ENCODE measurements at places on chromosomes 11 and 22. TPM values are rescaled to one million over a fixed set of nuclear protein-coding genes. Genes with fewer than 3 reads are reported as not detected.

PRR14L gene
- polyA plus RNA-seq, result 16.1 TPM

SCYL1 gene
- polyA plus RNA-seq, result 42.0 TPM

DNA sequence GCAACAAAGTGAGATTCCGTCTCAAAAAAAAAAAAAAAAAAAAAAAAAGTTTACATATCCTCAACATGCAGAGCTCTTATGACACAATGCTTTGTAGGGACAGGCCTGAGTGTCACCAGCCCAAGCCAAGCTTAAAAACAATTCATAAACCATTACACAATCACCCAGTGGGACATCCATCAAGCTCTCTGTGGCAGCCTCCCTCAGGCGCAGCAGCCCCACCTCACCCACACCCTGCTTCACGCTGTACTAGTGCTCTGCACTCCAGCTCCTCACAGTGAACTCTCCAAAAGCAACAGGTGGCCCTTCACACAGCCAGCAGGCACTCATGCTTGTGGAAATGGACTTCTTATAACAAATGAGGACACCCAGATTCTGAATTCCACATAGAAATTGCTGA, 3.5 kb upstream of the FOXRED2 start:
- DNase-seq, result no peak

GRCh38 chr22:22735695-22736611, 91.5 kb downstream of the GGTLC2 start:
- no peak for DNase-seq

ROM1 gene
- 1.6 TPM for polyA plus RNA-seq

- DNase-seq, result no peak
Observed at GRCh38 chr22:46933040-46933930, 170.8 kb downstream of the TBC1D22A start.

GRCh38 chr11:115226556-115226955, 277.7 kb downstream of the CADM1 start:
- DNase-seq, result no peak

GRCh38 chr11:14677146-14677545, 33.5 kb downstream of the PDE3B start:
- DNase-seq, result no peak

ZNHIT2 gene
- polyA plus RNA-seq, result 3.6 TPM

DNA sequence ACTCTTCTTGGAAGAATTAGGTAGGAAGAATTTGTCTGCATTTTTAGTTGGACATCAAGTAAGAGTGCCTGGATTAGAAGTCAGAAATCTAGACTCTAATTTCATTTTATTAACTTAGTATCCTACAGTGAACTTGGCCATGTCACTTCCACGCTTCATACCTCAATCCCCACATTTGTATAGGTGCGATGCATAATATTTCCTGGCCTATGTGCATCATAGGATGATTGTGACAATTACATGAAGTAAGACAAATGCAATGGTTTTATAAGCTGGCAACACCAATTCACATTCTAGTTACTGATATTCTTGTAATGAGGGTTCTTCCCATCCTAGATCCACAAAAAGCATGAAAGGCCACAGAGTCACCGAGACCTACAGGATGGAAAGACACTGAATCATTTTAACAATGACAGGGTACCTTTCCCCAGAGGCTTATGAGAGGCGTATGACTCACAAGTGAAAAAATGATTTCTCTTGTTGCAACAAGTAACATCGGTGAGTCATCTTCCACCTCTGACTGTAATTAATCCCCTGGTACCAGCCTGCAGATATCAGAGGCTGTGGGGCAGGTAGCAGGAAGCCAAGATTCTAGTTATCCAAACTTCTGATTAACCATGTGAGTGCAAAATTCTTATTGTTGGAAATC, 56.0 kb upstream of the OR5AK2 start:
- no peak for DNase-seq

TMEM191B gene
- polyA plus RNA-seq, result not detected

DNA sequence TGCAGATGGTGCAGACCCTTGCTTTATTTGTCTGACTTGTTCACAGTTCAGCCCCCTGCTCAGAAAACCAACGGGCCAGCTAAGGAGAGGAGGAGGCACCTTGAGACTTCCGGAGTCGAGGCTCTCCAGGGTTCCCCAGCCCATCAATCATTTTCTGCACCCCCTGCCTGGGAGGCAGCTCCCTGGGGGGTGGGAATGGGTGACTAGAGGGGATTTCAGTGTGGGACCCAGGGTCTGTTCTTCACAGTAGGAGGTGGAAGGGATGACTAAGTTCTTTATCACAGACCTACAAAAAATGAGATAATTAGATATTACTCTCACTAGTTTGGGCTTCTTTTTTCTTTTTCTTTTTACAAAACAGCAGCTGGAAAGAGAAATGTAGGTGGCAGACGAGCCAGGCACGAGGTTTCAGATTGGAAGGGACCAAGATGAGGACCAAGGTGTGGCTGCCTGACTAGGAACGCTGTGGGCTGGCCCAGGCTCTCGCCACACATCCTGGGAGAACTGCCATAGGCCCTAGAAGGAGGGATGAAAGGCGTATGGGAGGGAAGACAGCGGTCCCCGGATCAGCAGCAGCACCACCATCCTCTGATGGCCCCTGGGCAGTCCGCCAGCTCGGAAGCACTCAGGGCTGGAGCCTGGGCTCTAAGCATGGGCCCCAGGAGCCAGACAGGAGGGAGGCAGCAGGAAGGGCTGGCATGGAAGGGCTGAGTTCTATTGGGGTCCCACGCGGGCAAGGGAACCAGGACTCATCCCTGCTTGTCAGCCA, 14.2 kb downstream of the TXN2 start:
- no peak for DNase-seq

GRCh38 chr11:64865286-64866172, 12.9 kb downstream of the EHD1 start:
- no peak for DNase-seq

DNA sequence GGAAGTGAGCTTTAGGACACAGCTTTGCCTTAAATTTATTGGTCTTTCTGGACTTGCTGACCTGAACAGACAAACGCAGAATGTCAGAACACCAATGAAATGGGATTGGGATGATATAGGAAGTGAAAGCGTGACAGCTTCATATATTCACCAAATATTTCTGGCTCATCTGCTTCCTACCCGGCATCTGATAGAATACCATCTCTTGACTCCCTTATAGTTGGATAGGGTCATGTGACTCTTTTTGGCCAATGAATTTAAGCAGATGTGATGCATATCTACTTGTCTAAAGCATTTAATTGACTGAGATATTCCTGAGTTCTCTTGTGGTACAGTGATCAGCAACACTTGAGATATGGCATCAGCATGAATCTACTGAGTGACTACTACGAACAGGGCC, 2.5 kb upstream of the CAPRIN1 start:
- DNase-seq, result no peak

GRCh38 chr11:120931057-120931779, 92.7 kb upstream of the TBCEL start:
- no peak for DNase-seq

NRIP3 gene
- polyA plus RNA-seq, result 1.1 TPM

DNA sequence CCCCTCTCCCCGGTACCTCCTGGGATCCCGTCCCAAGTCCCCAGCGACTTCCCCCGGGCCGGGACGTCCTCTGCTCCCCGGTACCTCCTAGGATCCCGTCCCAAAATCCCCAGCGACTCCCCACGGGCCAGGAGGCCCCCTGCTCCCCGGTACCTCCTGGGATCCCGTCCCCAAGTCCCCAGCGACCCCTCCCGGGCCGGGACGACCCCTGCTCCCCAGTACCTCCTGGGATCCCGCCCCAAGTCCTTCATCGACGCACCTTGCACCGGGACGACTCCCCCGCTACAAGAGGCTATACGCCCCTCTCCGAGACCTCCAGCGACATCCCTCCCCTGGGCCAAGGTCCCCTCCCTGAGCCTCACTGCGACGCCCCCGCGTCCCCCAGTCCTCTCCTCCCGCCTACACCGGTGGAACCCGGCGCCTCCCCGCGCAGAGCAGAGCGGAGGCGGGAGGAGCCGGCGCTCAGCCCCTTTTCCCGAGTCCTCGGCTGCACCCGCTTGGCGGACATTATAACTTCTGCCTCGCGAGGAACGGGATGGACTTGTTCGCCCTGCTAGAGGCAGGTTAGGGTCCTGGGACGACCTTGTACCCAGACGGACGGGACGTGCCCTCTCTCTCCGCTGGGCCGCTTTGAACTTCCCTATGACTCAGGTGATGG, 912 bp downstream of the KREMEN1 start:
- peak; percentile 79 for DNase-seq

GRCh38 chr11:9701799-9702198, 37.9 kb downstream of the SWAP70 start:
- peak; percentile 21 for DNase-seq

OR56A1 gene
- not detected for polyA plus RNA-seq

GRCh38 chr11:117875382-117876058, 938 bp downstream of the FXYD6 start:
- DNase-seq, result peak; percentile 60

DNA sequence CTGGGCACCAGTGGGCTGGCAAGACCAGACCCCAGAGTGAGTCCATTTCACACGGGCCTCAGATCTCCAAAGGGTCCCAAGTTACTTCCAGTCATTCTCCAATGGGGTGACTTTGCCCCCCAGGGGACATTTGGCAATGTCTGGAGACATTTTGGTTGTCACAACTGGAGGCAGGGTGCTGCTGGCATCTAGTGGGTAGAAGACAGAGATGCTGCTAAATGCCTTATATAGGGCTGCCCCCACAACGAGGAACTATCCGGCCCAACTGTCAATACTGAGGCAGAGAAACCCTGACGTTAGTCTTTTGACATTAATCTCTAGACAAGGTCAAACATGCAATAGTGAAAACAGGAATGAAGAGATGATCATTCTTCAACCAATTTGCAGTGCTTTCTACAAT, 6.4 kb downstream of the RTN4RL2 start:
- no peak for DNase-seq

DNA sequence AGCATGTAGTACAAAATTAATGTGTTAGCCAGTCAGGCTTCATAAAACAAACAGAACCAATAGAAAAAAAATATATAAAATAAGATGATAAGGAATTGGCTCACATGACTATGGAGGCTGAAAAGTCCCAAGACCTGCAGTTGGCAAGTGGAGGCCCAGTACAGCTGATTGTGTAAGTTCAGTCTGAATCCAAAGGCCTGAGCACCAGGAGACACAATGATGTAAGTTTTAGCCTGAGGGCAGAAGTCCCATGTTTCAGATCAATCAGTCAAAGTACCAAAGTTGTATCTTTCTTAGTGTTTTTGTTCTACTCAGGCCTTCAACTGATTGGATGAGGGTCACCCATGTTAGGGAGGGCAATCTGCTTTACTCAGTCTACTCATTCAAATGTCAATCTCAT, 14.3 kb upstream of the OR10D3 start:
- no peak for DNase-seq

- peak; percentile 22 for DNase-seq
Observed at GRCh38 chr11:21511835-21512440, 680.9 kb upstream of the ANO5 start.

DNA sequence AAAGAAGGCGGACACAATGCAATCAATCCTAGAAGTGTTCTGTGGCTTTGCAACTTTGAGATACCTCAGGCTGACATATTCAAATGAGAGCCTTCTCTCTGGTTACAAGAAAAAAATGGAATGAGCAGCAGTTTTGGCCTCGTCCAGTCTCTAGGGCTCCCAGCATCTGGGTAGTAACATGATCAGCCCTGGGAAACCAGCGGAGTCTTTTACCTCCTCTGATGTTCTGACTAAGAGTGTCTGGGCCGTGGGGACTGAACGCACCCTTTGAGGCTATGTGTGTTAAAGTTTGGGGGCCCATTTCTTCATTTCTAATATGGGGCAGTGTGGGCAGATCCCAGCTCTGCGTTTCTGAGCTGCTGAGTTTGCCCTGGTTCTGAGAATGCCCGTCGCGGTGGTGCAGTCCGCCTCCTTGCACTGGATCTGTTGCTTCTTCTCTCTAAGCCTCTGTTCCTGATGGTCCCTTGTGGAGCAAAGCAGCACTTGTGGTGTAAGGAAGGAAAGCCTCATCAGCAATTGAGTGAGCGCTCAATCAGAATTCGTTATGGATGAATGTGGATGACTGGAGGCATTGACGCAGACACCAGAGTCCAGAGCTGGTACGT, 8.1 kb downstream of the PARVB start:
- peak; percentile 72 for DNase-seq

GRCh38 chr11:97742717-97743116, 1278.0 kb upstream of the CNTN5 start:
- DNase-seq, result no peak

SNU13 gene
- polyA plus RNA-seq, result 117 TPM

DNA sequence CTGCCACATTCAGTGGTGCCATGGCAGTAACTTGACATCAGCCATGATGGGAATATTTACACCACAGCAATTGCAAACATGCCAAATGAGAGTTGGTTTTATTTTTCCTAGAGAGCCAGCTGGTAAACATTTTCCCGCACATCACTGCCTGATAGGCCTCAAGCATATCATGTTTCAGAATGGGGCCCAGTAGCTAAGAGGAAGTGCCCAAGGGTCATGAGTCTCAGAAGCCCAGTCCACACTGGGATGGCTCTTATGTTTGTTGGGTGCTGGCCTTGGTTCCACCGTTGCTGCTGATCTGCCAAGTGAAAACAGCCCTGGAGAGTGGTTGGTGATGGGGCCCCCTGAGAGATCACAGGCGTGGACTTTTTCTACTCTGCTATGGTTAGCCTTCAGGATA, 64.3 kb upstream of the NAV2 start:
- no peak for DNase-seq

DNA sequence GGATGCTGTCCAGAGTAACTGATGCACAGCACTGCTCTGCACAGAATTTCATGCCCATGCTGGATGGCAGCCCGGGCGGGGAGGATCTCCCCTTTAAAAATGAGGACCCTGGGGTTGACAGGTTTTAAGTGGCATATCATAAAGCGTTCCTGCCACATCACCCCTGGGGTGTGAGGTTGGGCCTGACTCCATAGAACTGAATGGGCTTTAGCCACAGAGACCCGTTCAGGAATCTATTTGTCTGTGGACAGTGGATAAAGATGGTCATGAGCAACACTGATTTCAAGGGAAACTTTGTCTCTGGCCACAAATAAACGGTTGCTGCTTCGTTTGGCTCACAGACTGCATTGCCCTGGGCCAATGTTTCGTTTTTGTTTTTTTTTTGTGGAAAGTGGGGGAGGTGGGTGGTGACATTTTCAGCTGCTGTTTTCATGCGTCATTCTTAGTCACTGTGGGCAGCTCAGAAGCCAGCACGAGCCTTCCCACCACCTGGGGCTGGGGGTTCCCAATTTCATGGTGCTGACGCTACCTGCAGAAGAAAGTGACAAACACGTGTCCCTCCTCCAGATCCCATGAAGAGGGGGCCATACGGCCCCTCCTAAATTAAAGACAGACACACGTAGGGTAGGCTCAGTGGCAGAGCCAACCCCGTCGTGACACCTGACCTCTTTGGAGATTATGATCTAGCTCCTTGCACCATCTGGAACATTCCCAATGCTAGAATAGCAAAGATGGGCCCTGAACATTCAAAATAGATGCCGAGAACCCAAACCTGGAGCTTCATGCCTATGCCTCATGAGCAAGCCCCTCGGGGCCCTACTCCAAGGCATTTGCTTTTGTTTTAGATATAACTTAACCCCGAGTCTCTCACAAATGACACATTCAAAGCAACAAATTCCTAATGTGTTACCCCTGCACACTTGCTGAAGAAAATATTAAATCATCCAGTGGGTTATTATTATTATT, 54.8 kb upstream of the PHF21B start:
- no peak for DNase-seq

Measured in muscle of back (tissue), 13 donors.